Renal cortex interstitium (tissue), 15 donors: ENCODE measurements at places on chromosomes 5 and 9.

DNA sequence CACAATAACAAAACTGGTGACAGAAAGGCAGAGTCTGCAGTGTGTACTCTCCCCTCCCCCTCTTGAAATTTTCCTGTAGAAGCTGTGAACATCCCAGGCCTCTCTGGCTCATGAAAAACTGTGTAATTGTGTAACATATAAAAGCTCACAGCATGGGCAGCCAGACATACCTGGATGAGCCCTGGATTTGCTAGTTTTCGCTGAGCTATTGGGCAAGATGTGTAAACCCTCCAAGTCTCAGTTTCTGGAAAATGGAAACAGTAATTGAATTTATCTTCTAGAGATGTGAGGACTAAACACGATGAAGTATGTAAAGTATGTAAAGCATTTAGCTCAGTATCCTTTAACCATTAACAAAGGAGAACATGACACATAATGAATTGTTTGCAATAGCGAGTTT, 143.2 kb upstream of the ANKH start:
- DNase-seq, result no peak

- no peak for DNase-seq
Observed at GRCh38 chr5:73591698-73592501, 26.4 kb downstream of the UTP15 start.

- DNase-seq, result no peak
Observed at GRCh38 chr5:139676951-139677735, 29.0 kb downstream of the CXXC5 start.

DNA sequence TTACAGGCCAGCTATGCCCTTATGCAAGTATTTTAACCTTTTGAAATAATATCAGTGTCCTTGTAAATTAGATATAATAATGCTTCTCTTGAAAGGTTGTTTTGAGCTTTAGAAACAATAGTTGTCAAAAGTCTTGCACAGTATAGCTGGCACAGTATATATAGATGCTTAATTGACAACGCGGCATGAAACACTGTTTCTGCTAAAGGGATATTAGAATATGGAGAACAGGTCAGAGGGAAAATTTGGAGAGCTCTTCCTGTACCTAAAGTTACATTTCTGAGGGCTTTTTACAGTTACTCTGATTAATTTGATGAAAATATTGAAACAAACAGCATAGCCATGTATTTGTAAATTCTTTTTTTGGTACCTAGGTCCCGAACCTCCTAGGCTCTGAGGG, 4.5 kb downstream of the NUDT2 start:
- no peak for DNase-seq

GRCh38 chr5:67771221-67771620, 444.3 kb upstream of the PIK3R1 start:
- DNase-seq, result no peak

- DNase-seq, result no peak
Observed at GRCh38 chr5:177540438-177540837, 13.9 kb downstream of the FAM193B start.

DNA sequence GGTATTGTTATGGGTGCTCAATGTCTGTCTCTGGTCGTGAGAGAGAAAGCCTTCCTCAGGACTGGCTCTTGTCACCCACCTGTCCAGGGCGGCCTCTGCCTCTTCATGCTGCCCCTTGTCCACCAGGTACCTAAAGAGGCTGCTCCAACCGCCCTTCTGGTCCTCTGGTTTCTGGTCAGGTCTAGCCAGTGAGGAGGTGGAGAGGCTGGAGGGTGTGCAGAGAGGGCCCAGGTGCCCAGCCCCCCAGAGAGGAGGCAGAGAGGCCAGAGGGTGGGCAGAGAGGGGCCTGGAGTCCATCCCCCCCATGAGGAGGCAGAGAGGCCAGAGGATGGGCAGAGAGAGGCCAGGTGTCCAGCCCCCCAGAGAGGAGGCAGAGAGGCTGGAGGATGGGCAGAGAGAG, 329.8 kb upstream of the IRX4 start:
- no peak for DNase-seq

- peak; percentile 56 for DNase-seq
Observed at GRCh38 chr9:91193658-91194391, 167.9 kb downstream of the AUH start.

DNA sequence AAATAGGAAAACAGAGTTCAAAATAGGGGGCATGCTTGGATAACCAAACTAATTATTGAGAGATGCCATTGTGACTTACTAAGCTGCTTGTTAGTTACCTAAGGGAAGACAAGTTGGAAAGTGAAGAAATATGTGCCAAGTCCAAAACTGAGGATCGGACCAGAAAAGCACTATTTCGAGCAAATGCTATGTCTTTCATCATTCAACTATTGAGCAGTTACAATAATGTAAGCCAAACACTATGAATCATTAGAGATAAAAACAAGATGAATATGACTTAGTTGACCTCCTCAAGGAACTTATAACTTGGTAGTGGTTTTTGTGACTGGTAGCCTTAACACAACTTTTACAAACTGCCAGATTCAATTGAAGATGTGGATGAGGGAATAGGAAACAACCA, 240.6 kb upstream of the MPDZ start:
- no peak for DNase-seq

GRCh38 chr5:178196986-178197385, 7.3 kb upstream of the HNRNPAB start:
- no peak for DNase-seq

DNA sequence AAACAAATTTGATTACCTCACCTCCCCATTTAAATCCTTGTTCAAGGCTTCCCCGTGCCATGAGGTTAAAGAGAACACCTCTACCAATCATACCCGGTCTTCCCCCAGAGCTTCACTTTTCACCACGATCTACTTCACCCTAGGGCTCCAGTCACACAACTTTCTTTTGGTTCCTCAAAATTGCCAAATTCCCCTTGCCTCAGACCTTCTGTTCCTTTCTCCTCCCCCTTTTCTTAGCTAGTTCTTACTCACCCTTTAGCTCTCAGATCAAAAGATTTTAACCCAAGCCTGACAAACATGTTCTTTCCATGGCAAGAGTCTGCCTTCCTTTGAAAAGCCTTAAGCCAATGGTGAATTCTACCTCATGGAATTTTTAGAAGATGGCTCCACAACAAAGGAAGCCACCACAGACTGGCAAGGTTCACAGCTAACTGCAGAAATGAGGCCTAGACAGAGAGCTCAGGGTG, 56.7 kb downstream of the MAPKAP1 start:
- no peak for DNase-seq

GRCh38 chr9:137445930-137446431, 4.8 kb upstream of the ENTPD8 start:
- no peak for DNase-seq
